H1 (cell line): ENCODE measurements at places on chromosomes 1 and 21.

DNA sequence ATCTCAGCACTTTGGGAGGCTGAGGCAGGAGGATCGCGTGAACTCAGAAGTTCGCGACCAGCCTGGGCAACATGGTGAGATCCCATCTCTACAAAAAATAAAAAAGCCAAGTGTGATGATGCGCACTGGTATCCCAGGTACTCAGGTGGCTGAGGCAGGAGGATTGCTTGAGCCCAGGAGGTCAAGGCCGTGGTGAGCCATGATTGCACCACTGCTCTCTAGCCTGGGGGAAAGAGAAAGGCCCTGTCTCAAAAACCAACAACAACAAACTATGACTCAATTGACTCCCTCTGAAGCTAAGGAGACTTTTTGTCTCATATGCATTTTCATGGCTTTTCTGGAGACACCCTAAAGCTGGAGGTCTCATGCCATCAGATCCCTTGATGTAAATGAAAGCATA, 118.8 kb downstream of the CCDC185 start:
- no peak for DNase-seq

DNA sequence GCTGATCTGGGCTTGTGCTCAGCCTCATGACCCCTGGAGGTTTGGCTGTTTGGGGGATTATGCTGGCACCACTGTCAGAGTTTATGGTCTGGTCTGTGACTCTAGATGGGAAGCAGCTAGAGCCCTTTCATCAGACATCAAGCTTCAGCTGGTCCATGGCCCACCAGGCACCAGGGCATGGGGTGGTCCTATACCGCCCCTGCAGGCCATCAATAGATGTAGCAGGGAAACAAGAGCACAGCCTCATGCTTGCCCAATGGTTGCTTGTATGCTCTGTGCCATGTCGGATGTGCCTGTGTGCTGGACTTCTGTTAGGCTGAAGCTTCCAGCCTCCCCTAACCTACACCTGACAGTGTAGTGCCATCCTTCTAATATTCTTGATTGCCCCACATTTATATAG, 71.1 kb upstream of the CD34 start:
- no peak for DNase-seq

DNA sequence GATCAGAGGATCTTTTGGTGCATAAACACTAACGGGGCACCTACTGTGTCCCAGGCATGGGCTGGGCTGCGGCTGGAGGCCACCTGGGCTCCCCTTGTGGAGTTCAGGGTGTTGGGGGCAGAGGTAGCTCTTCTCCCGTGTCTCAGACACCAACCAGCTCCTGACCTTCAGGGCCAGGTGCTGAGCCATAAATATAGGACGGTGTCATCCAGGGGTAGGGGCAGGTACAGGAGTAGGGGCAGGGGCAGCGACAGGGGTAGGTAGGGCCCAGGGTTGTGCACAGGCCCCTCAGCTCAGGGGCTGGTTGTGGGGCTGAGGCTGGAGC, 18.0 kb upstream of the LRRC3 start:
- DNase-seq, result no peak

- DNase-seq, result no peak
These were observed 128.9 kb upstream of the ADAR start for GRCh38 chr1:154736841-154737240.

DNA sequence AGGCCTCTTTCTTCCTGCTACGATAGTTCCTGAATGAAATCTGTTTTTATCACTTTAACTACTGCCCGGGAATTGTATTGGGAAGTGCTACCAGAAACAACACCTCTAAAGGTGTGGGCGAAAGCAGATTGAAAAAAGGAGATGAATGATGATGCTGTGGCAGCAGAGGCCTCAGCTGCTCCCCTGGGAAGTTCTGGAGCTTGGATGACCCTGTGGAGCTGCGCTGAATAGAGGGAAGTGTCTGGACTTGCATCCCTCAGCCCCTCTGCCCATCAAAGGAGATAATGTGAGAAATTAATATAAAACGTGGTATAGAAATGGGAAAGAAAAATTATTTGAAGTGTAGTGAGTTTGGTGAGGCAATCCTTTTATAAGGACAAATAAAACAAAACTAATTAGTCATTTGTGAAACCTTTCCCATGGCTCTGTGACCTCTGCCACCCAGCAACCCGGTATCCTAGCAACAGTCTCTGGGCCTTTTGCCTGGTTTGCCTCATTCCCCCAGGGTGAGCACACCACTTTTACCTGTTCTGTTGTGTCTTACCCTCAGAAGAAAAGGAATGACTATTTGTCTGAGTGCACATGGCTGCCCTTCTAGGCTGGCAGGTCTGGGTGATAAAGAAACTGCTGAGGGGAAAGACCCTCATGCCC, 21.3 kb downstream of the OVAAL start:
- no peak for DNase-seq

GRCh38 chr1:156480411-156481192, 20.0 kb downstream of the MEF2D start:
- DNase-seq, result no peak

- DNase-seq, result no peak
These were observed 23.0 kb downstream of the RGS1 start for GRCh38 chr1:192598589-192598988.

DNA sequence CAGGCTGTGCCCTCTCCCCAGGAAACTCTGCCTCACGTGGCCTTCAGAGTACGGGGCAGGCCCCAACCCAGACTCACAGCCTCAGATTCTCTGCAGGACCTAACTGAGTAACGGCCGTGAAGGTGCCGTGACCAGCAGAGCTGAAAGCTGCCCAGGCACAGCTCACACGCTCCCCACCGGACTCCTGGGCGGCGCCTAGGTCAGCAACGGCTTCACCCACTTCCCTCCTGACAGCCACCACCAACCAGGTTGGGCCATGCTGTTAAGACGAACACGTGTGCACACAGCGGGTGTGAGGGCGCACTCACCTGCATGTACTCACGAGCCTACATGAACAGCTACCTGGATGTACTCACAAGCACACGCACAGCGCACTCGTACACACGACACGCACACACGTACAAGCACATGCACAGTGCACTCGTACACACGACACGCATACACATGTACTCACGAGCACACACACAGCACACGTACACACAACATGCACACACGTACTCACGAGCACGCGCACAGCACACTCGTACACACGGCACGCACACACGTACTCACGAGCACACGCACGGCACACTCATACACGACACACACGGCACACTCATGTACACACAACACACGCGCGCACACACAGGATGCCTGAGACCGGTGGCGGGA, 8.7 kb upstream of the TNFRSF4 start:
- no peak for DNase-seq

DNA sequence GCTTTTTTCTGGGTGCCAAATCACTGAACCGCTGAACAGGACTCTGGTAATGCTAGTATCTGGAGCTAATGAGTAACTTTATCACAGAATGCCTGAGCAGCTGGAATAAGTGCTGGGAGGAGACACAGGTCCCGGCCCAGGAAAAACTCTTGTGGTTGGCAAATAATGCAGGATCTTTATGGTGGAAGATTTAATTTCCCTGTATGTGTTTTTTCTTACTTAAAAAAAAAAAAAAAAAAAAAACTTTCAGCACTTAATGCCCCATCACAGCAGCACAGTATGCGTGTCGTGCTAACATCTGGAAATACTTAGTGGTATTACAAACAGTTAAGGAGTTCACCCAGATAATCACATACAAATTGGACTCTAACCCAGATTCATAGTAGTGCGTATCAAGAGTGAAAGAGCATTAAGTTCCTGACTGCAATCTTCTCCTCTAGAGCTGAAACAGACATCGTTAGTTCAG, 220.7 kb downstream of the TOMM20 start:
- DNase-seq, result no peak

- no peak for DNase-seq
These were observed 53.3 kb downstream of the SIK1 start for GRCh38 chr21:43373362-43374227.

DNA sequence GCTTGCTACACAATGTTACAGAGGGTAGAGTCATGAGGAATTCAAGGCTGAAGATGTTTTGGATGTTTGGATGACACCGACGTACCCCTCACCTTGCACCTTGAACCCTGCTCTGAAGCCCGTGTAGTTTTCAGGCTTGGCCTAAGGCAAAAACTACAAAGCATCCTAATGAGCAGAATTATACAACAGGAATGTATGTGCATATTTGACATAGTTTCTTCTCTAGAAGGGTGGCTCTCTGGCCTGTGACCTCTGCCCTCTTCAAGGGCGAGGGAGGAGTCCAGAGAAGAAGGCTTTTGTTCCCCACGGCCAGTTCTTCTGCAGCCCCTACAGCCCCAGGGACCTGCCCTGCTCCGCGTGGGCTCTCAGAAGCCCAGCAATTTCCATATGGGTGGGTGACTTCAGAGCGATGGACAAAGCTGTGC, 43.3 kb downstream of the L1TD1 start:
- DNase-seq, result no peak
